ENCODE measurements at places on chromosomes 2 and 18. TPM values are rescaled to one million over a fixed set of nuclear protein-coding genes. Genes with fewer than 3 reads are reported as not detected.

The CNDP1 gene
- total RNA-seq: not detected

The KCNG2 gene
- not detected for total RNA-seq

The PSMA8 gene
- total RNA-seq: not detected

The BMP10 gene
- total RNA-seq: 36.7 TPM

The CAVIN2 gene
- total RNA-seq: 106 TPM

The TMEM182 gene
- 138 TPM for total RNA-seq

The HMSD gene
- total RNA-seq: not detected

GRCh38 chr2:143729296-143729814 is 600.1 kb downstream of the ARHGAP15 start:
- no peak for DNase-seq

- DNase-seq: no peak
These were observed 78.2 kb downstream of the CAPN13 start for GRCh38 chr2:30729031-30729430.

- no peak for DNase-seq
These were observed 18.6 kb upstream of the CNDP1 start for GRCh38 chr18:74515620-74516231.

DNA sequence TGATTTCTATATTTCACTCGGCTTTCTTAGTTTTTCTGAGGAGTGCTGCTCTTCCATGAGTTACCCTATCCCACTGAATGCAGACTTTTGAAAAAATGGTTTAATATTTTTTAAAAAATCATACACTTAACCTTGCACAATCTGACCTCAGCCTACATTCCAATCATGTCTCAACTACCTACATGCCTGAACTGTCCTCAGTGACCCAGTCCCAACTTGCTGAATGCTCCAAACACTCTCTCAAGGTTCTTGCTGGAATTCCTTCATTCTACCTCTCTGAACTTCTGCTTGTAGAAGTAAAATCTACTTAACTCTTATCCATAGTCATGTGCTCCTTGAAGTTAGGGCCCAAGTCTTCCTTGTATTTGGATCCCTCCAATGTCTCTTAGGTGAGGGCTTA is 181.6 kb downstream of the XIRP2 start:
- DNase-seq: no peak

DNA sequence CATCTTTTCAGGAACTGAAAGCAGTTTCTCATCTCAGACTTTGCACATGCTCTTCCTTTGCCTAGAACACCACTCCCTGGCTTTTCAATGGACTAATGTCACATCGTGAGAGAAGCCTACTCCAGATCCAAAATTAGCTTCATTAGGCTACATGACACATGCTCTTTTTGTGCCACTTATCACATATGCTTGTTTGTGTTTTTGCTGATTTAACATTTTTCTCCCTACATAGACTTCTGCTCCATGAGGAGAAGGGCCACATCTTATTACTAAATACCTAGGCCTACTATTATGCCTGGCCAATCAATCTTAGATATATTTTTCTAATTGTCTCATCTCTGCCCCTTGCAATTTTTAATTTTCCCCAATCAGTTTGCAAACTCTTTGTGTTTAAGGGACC is 186.4 kb upstream of the LHCGR start:
- no peak for DNase-seq

DNA sequence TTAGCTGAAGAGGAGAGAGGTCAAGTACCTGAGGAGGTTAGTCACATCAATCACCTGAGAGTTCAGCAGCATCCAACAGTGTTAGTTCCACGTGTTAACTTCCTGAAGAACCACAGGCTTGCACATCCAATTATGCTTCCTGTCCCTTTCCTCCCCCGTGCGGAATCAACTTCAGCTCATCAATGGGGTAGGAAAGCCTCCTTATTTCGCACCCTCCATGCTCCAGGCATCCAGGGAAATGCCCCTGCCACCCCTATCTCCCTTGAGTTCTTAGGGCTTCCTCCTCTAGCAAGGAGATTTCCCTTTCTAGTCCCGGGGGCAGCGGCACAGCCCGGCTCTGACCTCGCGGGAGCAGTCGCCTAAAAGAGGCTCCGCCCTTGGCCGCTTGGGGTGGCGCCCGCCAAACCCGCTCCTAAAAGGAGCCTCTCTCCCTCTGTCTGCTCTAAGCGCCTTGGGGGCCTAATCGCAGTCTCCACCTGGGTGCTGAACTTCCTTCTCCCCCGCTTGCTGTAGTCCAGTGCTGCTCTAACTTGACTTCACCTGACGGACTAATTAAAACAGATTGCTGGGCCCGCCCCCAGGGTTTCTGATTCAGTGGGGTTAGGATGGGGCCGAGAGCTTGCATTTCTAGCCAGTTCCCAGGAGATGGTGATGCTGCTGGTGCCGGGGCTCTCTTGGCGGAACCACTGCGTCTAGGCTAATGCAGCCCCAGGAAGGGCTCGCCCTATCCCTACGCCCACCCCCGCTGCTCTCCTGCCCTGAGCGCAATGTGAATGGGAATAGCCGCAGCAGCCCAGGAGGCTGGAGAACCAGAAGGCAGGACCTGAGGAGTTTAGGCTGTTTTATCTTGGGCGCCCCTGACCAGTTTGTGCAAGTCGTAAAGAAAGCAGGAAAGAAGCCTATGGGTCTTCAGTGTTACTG is 3.4 kb upstream of the TET3 start:
- DNase-seq: peak; percentile 55

- no peak for DNase-seq
These were observed 107.9 kb upstream of the CDH20 start for GRCh38 chr18:61225336-61225735.

- DNase-seq: no peak
These were observed 174.1 kb downstream of the NYAP2 start for GRCh38 chr2:225573603-225574002.
